Activated CD8-positive, alpha-beta memory T cell treated with anti-CD3 and anti-CD28 coated beads, Interleukin-2, amount 10 ng/mL, durations not matched to agents 7 days and 5 days (primary cell): ENCODE measurements at places on chromosomes 4 and X. TPM values are rescaled to one million over a fixed set of nuclear protein-coding genes. Genes with fewer than 3 reads are reported as not detected.
A peak's percentile ranks its signal among the peaks of the same experiment; 100 is the strongest.

Gene RAB40AL
- 0.55 TPM for total RNA-seq

Gene SYTL4
- not detected for total RNA-seq

Gene HSFX2
- total RNA-seq = 0.53 TPM

- no peaks in the 10 kb centered on the region for H3K36me3 ChIP-seq
- no peak for DNase-seq
These were observed 52.7 kb downstream of the TBC1D9 start for GRCh38 chr4:140703463-140703862.

DNA sequence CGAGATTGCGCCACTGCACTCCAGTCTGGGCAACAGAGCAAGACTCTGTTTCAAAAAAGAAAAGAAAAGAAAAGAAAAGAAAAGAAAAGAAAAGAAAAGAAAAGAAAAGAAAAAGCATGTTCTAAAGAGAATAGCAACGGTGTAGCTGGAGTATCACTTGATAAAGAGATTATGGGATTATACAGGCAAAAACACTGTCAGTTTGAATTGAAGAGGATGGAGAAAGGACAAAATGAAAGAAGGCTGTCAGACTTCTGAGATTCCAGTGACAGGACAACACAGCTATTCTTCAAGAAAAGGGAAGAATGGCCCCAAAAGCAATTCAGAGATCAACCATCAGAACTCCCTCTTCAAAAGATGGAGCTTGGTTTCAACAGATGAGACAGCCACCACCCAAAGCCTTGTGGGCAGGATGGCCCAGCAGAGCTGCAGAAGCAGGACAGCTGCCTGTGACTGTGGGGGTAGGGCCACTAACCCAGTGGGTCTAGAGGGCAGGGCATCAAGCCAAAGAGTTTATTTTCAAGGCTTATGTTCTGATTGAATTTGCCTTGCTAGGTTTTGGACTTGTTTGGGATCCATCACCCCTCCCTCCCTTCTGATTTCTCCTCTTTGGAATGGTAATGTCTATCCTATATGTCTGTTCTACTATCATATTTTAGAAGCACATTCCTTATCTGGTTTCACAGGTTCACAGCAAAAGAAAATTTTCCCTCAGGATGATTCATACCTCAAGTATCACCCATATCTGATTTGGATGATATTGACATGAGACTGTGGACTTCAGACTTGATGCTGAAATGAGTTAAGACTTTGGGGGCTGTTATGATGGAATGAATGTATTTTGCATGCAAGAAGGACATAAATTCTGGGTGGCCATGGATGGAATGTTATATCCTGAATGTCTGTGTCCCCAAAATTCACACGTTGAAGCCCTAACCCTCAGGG is 17.5 kb downstream of the RFC1 start:
- no peaks in the 10 kb centered on the region for H3K27me3 ChIP-seq
- H3K36me3 ChIP-seq = peaks cover 55% of the 10 kb centered on the region
- H3K27ac ChIP-seq = peak overlapping the region; percentile 1
- H3K4me1 ChIP-seq = peaks cover 48% of the 10 kb centered on the region

DNA sequence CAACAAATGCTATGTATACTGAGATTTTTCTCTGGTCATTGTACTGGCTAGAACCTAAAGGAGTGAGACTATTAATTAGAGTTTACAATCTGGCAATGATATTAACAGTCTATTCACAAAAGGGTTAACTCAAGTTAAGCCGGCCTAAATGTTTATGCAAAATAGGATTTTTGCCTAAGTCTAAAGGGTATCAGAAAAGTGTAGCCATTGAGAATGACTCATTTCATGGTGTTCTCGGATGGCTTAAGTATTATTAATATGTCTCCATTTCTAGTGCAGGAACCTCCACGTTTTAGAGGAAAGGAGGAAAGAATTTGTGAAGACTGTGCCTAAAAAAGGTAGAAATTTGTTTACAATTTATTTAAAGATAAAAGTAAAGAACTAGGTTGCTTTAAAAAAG is 29.8 kb downstream of the DYNLT3 start:
- peaks cover 1% of the 10 kb centered on the region for H3K36me3 ChIP-seq
- H3K4me1 ChIP-seq = peaks cover 13% of the 10 kb centered on the region
- no peaks in the 10 kb centered on the region for H3K27me3 ChIP-seq
- no peak for DNase-seq
- H3K27ac ChIP-seq = no peak overlapping the region
- no peak overlapping the region for H3K4me3 ChIP-seq

DNA sequence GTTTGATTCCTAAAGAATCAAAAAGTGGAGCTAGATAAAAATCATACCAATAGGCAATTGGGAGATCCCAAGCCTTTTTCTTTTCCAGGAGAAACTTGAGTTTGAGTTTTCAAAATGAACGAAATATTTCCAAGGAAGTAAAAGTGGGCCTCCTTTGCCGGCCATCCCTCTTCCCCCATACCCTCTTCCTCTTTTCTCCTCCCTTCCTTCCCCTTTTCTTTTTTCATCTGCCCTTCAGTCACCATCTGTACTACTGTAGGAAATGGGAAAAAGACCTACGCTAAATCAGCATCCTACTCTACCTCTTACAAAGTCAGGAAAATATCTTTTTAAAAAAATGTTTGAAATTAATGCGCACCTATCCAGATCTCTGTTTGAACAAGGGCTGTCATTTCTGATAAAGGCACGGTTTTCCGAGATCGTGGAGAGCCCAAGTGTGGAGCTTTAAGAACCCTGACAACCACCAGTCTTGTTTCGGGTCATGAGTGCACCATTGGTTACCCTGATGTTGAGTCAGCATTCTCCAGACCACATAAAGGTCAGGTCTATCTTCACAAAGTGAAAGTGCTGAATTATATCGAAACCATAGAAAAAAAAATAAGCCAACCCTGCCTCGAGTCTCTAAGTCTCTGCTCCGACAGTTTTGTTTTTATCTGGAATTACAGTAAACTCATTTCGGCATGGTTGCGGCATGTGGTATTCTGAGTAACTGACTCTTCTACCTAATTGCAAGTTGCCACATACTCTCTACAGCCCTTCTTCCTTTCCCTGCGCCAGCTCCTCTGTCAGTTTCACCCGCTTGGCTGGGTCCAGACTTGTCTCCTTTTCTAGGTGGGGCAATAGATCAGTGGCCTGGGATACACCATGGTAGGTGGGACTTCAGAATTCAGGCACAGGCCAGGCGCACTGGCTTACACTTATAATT is 140.2 kb upstream of the KLF3 start:
- H3K27me3 ChIP-seq = peaks cover 69% of the 10 kb centered on the region
- peak overlapping the region; percentile 66 for H3K27ac ChIP-seq
- peak; percentile 90 for DNase-seq
- peaks cover 24% of the 10 kb centered on the region for H3K4me1 ChIP-seq

- no peak overlapping the region for H3K4me3 ChIP-seq
- H3K36me3 ChIP-seq = peaks cover 36% of the 10 kb centered on the region
These were observed 7.0 kb downstream of the RPL36A start for GRCh38 chrX:101397779-101398178.
